ENCODE measurements at places on chromosomes 2 and 18.

DNA sequence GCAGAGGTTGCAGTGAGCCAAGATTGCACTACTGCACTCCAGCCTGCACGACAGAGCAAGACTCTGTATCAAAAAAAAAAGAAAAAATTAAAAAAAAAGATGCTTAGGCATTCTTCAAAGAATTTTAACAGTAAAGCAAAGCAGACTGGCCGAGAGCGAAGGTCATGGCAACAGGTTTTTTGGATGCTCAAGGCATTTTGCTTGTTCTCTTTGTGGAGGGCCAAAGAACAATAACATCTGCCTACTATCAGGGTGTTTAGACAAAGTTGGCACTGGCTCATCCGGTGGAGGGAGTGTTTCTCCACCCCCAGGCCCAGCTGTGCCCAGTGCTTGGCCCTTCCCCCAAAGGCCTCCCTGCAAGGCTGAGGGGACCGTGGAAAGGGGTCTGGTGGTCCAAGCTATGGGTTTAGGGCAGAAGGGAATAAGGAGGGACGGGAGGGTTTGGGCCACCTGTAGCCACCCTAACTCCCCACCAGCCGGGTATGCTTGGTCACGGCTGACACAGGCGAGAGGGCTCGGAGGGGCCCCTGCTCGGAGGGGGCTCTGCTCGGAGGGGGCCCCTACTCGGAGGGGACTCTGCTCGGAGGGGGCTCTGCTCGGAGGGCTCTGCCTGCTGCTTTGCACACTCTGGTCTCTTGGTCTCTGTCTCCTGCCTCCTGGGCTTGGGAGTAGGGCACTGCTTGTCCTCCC, 26.7 kb upstream of the ALLC start:
- DNase-seq = no peak

DNA sequence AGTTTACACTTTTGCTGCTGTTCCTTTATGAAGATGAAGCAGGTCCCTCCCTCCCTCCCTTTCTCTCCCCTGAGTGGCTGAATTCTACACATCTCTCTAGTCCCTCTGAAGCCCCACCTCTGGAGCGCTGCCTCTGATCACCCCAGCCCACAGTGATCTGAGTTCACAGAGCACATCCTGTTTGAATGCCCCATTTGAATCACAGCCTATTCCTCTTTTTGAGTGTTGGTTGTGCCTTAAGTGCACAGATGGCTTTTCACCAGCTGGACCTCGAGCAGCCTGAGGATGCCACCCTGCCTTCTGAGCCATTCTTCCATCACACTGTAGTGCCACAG, 87.1 kb downstream of the ITGB1BP1 start:
- no peak for DNase-seq

GRCh38 chr2:10398496-10398895, 49.6 kb downstream of the ODC1 start:
- DNase-seq = no peak

- DNase-seq = peak; percentile 67
These were observed 33.8 kb downstream of the RTP5 start for GRCh38 chr2:241903121-241904010.

- DNase-seq = no peak
These were observed 125.6 kb upstream of the CDCA7 start for GRCh38 chr2:173229086-173229485.

GRCh38 chr18:63445037-63445436, 22.8 kb upstream of the VPS4B start:
- DNase-seq = no peak

DNA sequence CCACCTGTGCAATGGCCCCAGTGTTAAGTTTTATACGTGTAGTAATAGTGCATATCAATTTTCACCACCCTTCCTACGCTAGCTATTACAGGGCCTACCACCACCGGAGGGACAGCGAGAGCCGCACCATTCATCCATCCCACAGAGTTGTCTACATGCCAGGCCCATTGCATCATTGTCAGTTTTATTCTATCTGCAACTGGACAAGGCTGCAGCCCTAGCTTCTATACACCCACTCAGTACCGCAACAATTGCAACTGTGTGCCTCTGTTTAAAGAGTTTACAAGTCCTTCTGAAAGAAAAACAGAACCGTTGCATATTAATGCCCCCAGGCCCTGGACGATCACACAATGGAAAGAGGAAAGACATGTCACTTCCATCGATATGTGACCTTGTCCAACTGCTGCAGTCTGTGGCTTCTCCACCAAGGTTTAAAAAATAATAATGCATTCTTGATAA, 58.6 kb downstream of the ZEB2 start:
- no peak for DNase-seq

DNA sequence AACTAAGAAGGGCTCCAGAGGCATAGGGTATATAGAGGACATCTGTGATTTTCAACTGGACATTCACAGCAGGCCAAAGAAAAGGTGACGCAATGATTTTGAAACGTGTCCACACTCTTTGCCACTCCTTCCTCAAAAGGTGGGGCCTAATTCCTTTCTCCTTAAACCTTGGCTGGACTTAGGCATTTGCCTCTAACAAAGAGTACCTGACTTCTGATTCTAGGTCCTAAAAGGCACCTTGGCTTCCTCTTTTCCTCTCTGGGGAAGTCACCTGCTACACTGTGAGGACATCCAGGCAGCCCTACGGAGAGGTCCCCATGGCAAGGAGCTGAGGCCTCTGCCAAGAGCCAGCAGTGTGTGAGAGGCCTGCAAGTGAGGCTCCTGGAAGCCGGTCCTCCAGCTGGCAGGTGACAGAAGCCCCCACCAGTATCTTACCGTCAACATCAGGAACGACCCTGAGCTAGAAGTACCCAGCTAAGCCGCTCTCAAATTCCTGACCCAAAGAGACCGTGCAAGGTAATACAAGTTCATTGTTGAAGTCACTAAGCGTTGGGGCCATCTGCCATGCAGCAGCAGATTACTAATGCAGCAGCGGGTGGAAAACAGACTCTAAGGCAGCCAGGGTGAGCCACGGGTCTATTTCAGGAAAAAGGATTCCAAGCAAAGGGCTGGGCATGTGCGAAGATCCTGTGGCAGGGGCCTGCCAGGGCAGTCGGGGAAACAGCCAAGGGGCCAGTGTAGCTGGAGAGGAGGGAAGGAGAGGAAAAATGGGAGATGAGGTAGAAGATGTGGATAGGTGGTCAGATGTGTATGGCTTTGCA, 7.4 kb upstream of the HES6 start:
- no peak for DNase-seq

DNA sequence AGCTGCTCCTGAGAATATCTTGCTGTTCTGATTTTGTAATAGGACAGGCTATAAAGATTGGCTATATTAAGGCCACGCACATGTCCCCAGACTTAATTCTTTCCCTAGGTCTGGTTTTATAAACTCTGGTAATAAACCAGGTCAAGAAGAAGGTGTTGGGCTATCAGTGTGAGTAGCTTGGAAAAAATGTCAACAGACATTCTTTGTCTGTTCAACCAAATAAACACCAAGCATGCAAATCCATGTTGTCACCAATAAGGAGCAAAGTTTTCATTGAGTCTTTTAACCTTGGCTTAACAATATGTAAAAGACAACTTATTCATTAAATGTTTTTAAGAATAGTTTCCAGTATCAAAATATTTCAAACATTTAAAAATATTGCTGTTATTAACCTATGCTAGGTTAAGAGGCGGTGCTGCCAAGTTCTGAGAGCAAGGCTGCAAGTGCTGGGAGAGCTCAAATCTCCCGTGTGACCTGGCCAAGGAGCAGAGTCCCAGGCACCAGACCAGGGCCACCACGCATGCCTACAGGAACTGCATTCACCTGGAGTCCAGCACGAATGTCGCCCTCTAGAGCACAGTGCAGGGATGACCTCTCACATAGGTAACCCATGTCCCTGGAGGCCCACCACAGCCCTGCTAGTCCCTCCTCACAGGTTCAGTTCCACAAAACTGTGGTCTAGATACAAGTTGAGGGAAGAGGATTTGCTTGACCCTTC, 120.5 kb upstream of the POU3F3 start:
- DNase-seq = peak; percentile 8

DNA sequence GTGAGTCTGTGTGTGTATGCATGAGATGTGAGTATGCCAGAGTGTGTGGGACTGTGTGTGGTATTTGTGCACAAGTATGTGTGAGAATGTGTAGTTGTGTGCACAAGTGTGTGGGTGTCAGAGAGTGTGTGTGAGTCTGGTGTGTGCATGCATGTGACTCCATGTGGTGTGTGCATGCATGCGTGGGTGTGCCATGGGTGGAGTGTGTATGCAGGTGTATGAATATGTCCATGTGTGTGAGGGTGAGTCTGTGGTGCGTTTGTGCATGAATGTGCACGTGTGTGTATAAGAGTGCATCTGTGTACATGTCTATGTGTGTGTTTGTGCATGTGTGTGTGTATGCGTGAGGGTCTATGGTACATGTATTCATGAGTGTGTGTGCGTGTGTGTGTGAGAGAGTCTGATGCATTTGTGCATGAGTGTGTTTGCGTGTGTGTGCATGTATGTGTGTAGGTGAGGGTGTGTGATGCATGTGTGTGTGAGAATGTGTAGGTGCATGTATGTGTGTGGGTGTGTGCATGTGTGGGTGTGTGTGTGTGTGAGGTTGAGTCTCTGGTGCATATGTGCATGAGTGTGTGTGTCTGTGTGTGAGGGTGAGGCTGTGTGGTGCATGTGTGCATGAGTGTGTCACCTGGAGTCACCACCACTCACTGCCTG, 226.8 kb downstream of the LDLRAD4 start:
- no peak for DNase-seq

- no peak for DNase-seq
These were observed 289.3 kb upstream of the TANK start for GRCh38 chr2:160870729-160871465.

DNA sequence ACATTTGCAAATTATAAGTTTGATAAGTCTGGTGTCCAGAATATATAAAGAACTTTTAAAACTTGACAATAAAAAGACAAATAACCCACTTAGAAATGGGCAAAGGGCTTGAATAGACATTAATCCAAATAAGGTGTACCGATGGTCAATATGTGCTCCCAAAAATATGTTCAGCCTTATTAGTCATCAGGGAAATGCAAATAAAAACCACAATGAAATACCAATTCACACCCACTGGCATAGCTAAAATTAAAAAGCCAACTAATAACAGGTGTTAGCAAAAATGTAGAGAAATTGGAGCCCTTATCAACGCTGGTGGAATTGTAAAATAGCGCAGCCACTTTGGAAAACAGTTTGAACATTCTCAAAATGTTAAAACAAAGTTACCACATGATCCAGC, 79.0 kb upstream of the SCG2 start:
- no peak for DNase-seq

GRCh38 chr2:46794693-46795317, 120.8 kb downstream of the MCFD2 start:
- DNase-seq = no peak

DNA sequence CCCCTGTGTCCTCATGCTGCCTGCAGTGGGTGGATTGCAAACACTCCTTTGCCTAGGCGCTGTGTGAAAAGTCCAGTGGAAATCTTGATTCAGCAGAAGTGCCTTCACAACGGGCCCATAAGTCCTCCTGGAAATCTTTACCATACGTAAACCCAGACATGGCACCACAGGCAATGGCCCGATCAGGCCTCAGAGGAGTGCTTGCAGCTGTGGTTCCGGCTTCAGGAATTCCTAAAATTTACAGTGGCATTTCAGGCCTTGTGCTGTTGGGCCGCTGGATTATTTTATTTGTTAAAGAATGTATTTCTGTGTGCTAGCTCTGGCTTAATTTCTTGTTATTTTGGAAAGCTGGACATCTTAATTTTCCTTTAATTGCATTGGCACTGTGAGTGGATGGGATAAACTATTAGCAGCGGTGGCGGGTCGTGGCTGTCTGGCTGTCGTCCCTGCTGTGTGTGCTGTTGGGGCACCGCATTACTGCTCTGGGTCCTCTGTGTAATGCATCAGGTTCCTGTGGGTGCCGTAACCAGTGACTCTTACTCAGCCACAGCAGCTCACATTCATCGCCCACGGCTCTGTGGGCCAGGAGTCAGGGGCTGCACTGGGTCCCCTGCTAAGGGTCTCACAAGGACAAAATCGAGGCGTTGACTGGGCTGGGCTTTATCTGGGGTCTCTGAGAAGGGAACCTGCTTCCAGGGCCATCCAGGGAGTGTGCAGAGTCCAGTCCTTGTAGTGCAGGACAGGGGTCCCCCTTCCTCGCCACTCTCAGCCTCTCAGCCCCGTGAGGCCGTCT, 73.1 kb downstream of the RTP5 start:
- no peak for DNase-seq

DNA sequence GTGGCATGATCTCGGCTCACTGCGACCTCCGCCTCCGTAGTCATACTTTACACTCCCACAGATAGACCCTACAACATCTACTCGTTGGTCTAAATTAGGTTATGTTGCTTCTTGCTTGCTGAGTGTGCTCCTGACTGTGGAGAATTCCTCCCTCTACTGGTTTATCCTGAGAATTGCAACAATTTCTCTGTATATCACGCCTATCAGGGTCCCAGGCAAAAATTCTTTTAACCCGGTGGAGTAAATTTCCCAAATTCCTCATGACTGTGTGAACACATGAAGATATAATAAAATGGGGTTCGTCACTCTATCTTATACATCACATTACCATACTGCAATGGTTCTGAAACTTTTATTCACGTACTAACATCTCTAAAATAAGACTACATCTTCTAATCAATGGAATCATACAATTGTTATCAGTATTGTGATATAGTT, 156.7 kb downstream of the EVA1A start:
- DNase-seq = peak; percentile 67

DNA sequence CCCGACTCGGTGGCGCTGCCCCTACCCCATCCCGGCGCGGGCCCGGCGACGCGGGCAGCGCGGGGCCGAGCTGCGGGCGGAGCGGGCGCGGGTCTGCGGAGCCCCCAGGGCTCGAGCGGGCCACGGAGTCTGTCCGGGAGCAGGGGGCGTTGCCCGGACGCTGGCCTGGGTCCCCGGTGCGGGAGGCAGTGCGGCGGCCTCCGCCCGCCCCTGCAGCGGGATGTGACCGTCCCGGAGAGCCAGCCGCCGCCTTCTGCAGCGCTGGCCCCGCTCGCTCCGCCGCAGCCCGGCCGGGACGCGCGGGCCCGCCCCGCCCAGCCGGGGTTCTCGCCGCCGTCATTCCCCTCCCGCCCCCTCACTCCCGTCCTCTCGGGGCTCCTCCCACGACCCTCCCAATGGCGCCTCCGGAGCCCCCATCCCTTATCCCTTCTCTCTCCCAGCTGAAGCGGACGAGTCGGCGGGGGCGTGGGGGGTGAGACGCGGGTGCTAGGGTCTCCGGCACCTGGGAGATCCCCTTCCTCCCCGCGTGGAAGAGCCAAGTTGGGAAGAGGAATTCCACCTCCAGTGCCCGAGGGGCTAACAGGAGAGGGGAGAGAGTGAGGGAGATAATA, at the start of gene FNDC4:
Gene FNDC4 (minus strand): TSS at position 257 of the 611 bp plus-strand sequence. CDS start 521 bp downstream, outside the sequence.
- no peak for DNase-seq

- DNase-seq = peak; percentile 46
These were observed at the start of gene LRP1B for GRCh38 chr2:142131010-142131669. TSS of gene LRP1B (minus strand) at chr2:142131016. CDS start at chr2:142130729, 287 bp downstream.

DNA sequence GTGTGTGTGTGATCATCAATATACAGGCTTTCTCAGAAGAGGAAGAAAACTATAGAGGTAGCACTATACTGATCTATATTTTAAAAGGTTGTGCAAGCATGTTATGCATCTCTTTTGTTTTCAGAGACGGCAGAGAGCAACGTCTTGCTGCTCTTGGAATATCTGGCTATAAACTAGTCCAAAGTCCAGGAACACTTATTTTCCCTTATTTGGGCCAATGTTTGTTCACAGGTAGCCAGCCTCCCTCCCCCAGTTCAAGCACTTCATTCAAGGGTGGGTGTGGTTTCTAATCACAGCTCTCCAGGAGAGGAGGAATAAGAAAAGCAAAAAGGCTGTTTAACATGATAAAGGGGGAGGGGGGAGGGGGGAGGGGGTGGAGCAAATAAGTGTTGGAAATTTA, 4.2 kb downstream of the FZD5 start:
- DNase-seq = no peak

Measured in SK-N-DZ (cell line).